Sciatic nerve (tissue), 2 donors: ENCODE measurements at places on chromosomes 3 and 15. TPM values are rescaled to one million over a fixed set of nuclear protein-coding genes. Genes with fewer than 3 reads are reported as not detected.

The FAM3D gene
- not detected for total RNA-seq

The CFAP92 gene
- total RNA-seq, result 1.2 TPM

The ASB14 gene
- total RNA-seq, result not detected

The CD200R1 gene
- total RNA-seq, result 3.2 TPM

The HRH1 gene
- 40.3 TPM for total RNA-seq

The C3orf52 gene
- 9.1 TPM for total RNA-seq

The AMIGO3 gene
- total RNA-seq, result not detected

The DAZL gene
- total RNA-seq, result not detected

The MAGEF1 gene
- 25.0 TPM for total RNA-seq

The B3GNT5 gene
- total RNA-seq, result 30.3 TPM

The LRIG1 gene
- 50.8 TPM for total RNA-seq

The CILP gene
- 37.9 TPM for total RNA-seq

The PRSS50 gene
- total RNA-seq, result 0.13 TPM

The GPR176 gene
- total RNA-seq, result 5.7 TPM

The MYLK gene
- 51.1 TPM for total RNA-seq

The FBXL22 gene
- 0.71 TPM for total RNA-seq

The SHC4 gene
- total RNA-seq, result 74.2 TPM

The GASK1A gene
- total RNA-seq, result 17.8 TPM

The C3orf49 gene
- not detected for total RNA-seq

The SUCNR1 gene
- 2.5 TPM for total RNA-seq

The COL6A5 gene
- not detected for total RNA-seq

The NPAP1 gene
- not detected for total RNA-seq

The CDHR4 gene
- total RNA-seq, result 1.6 TPM

The TLR9 gene
- 1.1 TPM for total RNA-seq

The LSAMP gene
- 5.3 TPM for total RNA-seq

The FBXO40 gene
- total RNA-seq, result not detected

The FHIT gene
- 10.2 TPM for total RNA-seq

The NPTN gene
- 85.5 TPM for total RNA-seq

The ZNF770 gene
- 31.7 TPM for total RNA-seq

The UBR1 gene
- 47.0 TPM for total RNA-seq

The IL5RA gene
- 0.49 TPM for total RNA-seq

The TMEM87A gene
- 71.6 TPM for total RNA-seq

The SEMA6D gene
- total RNA-seq, result 42.8 TPM

The HAPLN3 gene
- total RNA-seq, result 15.9 TPM

The AZI2 gene
- 80.7 TPM for total RNA-seq

The LRRC31 gene
- not detected for total RNA-seq

The MAGEL2 gene
- total RNA-seq, result 0.45 TPM

The TM4SF1 gene
- total RNA-seq, result 149 TPM

The HRG gene
- total RNA-seq, result not detected

The BSN gene
- total RNA-seq, result 0.62 TPM

The PPM1L gene
- 10.0 TPM for total RNA-seq

The CHAC1 gene
- 0.58 TPM for total RNA-seq

The CMTM8 gene
- total RNA-seq, result 7.6 TPM

The MESP2 gene
- total RNA-seq, result 0.45 TPM

The TNFAIP8L3 gene
- 10.8 TPM for total RNA-seq

The DPPA2 gene
- not detected for total RNA-seq

The BOC gene
- 114 TPM for total RNA-seq

The DNAJB8 gene
- total RNA-seq, result not detected
